Stimulated activated CD8-positive, alpha-beta memory T cell treated with anti-CD3 and anti-CD28 coated beads, Interleukin-15, amount 100 ng/mL, for 24 hours (primary cell): ENCODE measurements at places on chromosomes 2 and 18.
A peak's percentile ranks its signal among the peaks of the same experiment; 100 is the strongest.

GRCh38 chr2:30683236-30683956, 123.8 kb downstream of the CAPN13 start:
- DNase-seq = no peak

GRCh38 chr2:150924878-150925277, 336.8 kb downstream of the RBM43 start:
- DNase-seq = no peak

- no peak for DNase-seq
Measured at GRCh38 chr2:156659694-156660093, 223.5 kb downstream of the GPD2 start.

DNA sequence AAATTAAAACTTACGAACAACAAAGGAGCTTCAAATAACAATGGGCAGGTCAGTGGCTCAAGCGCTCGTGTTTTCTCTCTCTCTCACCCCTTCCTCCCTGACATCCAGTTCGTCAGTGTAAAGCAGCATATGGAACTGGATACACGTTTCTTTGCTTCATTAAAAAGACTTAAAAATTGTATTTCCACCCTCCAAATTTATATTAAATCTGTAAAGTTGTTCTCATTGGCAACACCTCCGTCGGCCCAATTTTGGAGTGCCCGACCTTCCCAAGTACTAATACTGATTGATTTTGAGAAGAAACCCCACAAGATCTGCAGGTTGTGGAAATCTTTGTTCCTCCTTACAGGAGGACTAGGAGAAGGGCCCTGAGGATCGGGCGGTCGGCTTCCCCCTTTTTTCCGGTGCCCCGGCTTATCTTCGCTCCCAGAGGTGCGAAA, 2.2 kb downstream of the TBR1 start:
- DNase-seq = no peak

GRCh38 chr2:55992455-55992854, 68.9 kb upstream of the EFEMP1 start:
- no peak for DNase-seq

DNA sequence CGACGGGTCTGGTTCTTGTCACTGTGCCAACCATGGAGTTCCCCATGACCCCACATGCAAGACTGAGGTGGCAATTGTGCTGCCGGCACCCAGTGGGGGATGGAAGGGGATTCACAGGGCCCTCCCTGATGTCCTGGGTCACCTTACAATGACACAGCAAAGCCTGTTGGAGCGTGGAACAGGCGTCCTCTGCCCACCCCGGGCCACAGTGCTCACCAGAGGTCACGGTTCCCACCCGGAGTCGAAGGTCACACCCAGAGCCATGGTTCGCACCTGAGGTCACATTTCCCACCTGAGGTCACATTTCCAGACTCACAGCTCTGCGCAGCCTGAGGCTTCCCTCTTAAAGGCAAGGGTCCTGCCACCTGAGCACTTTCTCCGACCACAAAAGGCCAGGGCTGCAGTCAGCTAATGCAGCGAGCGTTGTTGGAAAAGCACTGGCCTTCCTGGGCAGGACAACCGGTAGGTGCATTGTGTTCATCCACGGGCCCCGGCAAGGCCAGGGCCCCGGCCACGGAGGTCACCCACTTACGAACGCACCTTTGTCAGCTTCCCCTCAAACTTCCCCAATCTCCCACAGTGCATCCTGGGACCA, 24.0 kb downstream of the KIF1A start:
- no peak for DNase-seq

DNA sequence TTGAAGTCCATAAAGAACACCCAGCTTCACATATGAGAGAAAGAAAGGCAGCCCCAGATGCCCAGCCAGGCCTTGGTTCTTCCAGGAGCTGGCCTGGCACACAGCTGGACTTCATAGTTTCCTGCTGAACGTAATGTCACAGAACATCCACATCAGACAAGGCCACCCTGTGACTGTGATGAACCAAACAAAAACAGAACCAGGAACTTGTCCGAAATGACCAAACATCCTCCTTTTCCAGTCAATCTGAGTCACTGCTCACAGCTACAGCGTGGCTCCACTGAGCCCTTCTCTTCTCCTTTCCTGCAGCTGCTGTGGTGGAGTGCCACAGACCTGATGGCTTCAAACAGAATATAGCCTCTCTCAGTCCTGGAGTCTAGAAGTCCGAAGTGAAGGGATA, 45.4 kb upstream of the PAPOLG start:
- no peak for DNase-seq

GRCh38 chr2:241935774-241936173, 66.2 kb downstream of the RTP5 start:
- no peak for DNase-seq

DNA sequence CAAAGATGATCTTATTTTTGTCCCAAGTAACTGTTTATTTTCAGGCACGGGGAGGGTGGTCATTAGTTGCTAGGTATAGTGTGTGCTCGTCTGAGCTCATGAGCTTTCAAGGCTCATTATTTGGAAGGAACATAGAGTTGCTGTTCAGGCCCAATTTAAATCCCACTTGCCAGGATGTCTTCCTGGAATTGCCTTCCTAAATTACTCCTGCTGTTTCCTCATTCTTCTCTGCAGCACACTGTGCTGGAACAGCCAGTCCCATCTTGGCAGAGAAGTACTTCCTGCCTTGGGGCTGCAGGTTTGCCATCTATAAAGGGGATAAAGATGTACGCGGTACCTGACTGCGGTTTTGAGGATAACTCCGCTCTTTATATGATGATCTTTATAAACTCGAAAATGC, 37.3 kb downstream of the GREB1 start:
- DNase-seq = no peak

- no peak for DNase-seq
Measured at GRCh38 chr2:198438331-198438730, 633.9 kb downstream of the PLCL1 start.

- DNase-seq = no peak
Measured at GRCh38 chr2:240435948-240436682, 652 bp downstream of the GPC1 start.

- no peak for DNase-seq
Measured at GRCh38 chr18:31451625-31452024, 4.1 kb downstream of the DSG3 start.

- DNase-seq = no peak
Measured at GRCh38 chr2:191797500-191797899, 49.4 kb downstream of the CAVIN2 start.

DNA sequence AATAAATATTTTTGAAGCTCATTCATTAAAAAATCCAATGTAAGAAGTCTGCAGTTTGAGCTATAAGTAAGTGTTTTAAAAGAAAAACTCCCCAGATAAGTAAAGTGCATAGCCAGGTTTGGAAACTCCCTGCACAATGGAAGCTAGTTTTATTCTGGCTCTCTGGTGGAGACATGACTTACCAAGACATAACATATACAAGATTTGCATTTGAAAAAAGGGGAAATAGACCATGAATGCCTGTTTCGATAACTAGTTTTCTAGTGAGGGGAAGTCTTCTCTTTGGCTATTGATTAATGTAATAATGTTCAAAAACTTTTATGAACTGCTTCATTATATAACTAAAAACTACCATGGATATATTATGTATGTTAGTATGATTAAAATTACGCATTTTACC, 435.2 kb downstream of the ARHGAP15 start:
- DNase-seq = no peak

- DNase-seq = no peak
Measured at GRCh38 chr2:206846981-206847834, 81.8 kb downstream of the FASTKD2 start.

GRCh38 chr18:54260396-54261072, 8.8 kb upstream of the POLI start:
- DNase-seq = no peak

DNA sequence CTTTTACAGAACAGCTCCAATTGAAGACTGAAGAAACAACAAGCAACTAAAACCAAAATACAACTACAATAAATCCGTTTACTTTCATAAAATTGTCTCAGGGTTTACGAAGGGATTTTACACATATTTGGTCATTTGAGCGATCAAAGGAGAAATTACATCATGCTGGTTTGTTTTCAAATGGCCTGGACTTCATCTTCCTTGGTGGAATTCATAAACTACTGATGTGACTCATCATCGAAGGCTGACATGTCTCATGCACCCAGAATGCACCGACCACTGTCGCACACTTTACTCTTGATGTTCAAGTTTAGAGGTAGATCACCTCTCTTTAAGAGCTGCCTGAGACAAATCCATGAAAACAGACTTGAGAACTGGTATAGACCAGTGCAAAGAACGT, 25.6 kb upstream of the PMAIP1 start:
- DNase-seq = no peak

DNA sequence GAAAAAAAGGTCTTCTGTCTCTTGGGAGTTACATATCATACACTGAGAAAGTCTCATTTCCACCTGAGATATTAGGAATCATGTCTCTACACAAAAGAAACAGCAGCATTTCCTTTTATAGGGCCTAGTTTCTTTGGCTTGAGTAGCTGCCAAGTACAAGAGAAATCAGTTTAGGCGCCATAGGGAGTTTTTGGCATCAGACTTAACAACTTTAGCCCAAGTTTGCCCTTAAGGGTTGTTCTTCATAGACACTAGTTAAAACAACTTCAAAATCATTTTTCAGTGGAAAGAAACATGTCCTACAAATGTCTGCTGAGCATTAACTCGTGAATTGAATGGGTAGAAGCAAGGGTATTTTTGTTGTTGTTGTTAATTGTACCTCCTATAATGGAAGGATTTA, 587.0 kb upstream of the DSEL start:
- DNase-seq = no peak

- DNase-seq = peak; percentile 54
Measured at GRCh38 chr18:45690975-45691815, 32.8 kb upstream of the SLC14A1 start.

- no peak for DNase-seq
Measured at GRCh38 chr2:126307740-126308139, 348.2 kb upstream of the GYPC start.

GRCh38 chr2:86790676-86791572, at the start of gene CD8A:
TSS of gene CD8A (minus strand) at chr2:86790913. CDS start at chr2:86790825, 88 bp downstream.
- DNase-seq = no peak

DNA sequence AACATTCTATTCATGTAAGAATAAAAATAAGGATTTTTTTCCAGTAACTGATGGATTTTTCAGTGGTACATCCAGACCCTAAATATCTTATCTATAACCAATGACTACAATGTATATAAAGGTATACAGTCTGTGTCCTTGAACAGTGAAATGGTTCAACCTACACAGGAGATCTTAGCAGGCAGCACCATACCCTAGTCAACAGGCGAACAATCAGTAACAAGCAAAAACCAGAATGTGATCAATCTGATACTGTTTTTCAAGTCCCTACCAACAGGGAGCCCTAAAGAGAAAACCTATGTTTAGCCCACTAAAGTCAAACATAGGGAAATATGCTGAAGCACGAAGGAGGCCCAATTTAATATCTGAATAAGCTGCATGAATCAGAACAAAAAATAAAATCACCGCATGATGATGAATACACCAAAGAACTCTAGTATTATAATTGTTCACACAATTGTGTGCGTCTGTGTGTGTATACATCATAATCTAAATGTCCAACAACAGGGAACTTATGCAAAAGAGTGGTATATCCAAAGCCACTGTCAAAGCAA, 26.0 kb downstream of the PTPN2 start:
- no peak for DNase-seq

GRCh38 chr2:221423210-221423804, 148.8 kb downstream of the EPHA4 start:
- DNase-seq = no peak

DNA sequence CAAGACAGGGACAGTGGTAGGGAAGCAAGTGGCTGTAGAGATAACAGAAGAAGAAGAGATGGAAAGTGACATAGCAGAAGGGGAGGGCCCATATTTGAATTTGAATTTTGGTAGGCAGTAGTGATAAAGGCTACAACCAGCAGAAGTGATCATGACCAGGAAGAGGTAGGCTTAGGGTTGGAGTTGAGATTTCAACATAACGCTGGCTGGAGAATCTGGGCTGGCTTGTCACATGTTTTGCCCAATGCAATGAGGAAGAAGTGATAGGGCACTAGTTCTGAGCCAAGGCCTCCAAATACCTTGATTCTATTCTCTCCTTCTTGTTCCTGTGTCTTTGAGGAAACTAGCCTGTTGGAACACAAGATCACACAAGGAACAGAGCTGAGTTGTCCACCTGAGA, 69.4 kb downstream of the SCG2 start:
- DNase-seq = no peak

DNA sequence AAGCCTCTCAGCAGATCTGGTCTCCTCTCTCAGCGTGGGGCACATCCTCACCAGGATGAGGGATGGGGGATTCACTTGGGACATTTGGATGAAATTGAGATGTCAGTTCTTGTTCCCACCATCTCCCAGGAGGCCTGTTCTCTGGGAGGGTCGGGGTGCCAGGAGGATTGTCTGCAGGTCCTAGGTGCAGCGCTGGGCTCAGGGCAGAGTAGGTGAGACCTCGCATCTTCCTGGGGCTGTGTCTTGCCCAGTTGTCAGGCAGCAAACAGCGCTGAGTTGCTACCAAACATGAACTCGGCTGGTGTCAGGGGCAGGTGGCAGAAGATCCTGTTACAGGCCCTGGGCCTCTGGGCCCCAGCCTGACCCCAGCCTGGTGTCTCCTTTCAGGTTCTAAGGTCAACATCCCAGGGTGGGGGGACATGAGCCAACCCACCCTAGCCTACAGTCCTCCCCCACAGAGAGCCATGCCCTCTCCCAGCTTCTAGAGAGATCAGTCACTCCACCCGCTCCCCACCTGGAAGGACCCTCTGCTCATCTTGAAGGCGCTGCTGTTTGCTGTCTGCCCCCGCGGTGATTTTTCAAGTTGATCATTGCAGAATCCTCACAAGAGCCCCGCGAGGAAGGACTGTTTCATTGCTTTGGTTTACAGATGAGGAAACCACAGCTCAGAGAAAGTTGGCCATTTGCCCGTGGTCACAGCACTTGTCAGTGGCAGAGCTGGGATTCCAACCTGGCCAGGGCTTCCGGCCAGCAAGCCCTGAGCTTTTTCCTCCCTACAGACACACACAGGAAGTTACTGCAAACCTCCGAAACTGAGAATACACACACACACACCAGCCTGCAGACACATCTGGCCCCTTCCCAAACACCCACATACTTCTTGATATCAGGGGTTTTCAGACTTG, 83.9 kb downstream of the STPG4 start:
- DNase-seq = no peak

DNA sequence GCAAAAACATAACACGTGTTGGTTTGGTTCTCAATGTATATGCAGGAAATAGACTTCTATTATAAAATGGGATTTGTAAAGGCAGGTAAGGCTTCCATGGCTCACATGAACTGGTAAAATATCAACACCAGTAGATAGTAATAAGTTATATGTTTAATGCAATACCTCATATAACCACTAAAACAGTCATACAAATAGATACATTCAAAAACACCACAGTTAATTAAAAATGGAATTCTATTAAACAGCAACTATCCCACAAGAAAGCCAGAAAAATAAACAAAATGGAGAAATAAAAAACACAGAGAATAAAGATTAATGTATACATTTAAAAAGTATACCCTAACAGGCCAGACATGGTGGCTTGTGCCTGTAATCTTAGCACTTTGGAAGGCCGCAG, 243.8 kb upstream of the LRATD1 start:
- no peak for DNase-seq

GRCh38 chr2:109349503-109350465, 220.8 kb downstream of the SH3RF3 start:
- DNase-seq = no peak
